T-helper 17 cell (primary cell): ENCODE measurements at places on chromosomes 11 and 22. TPM values are rescaled to one million over a fixed set of nuclear protein-coding genes. Genes with fewer than 3 reads are reported as not detected.

DNA sequence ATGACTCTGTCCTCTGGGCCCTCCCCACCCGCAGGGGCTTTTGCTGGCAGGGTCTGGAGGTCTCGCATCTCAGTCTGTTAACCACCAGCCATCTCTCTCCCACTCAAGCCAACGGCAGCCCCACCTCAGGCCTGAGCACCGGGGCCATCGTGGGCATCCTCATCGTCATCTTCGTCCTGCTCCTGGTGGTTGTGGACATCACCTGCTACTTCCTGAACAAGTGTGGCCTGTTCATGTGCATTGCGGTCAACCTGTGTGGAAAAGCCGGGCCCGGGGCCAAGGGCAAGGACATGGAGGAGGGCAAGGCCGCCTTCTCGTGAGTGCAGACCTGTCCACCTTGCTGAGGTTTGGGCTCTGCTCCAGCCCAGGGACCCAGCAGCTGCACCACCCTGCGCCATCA lies 44.3 kb upstream of the TTC12 start:
- no peak for DNase-seq

DNA sequence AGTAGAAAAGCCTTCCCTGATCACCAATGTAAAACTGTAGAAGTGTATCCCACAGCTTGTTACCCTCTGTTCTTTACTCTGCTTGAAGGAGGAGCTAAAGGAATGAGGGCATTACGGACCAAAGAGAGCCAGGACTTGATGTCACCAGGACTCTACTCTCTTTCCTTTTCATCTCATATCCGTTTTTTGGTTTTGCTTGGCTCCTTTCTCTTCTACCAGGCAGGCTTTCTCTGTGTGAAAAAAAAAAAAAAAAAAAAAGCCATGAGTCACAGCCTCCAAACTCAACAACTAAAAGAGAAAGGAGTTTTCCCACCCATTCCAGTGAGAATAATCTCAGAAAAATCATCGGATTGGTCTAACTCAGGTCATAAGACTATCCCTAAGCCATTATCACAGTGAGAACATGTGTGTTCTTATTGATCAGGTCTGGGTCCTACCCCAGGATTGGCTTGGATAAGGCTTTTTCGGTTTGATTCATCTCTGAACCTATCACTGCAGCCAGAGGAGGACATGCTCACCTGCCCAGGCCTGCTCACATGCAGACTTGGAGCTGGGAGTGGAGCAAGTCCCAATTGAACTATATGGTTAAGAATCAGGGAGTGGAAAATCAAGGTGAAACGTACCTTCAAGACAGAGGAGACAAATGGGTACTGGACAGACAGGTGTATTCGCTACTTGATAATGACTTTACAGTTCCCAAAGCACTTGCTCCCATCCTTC lies 19.4 kb upstream of the LRRC55 start:
- DNase-seq: no peak

GRCh38 chr22:42410708-42411107 lies 21.5 kb downstream of the NFAM1 start:
- DNase-seq: no peak

- DNase-seq: no peak
These were observed 632.3 kb downstream of the TBC1D22A start for GRCh38 chr22:47394504-47395440.

DNA sequence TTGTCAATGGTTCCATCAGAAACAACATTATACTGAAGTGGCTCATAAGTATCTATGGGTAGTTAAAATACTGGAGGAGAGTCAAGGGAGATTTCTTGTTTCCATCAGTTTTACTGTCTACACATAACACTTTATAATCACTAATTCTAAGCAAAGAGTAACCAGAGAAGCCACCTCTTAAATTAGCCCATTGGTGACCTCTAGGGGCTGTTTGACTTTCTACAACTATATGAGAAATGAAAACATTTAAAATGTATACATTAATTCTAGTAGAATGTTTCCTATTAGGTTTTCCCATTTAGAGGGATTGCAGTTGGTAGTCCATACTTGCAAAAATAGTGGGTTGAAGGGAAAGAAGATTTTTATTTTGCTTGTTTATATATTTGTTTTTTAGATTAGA lies 504.3 kb downstream of the FAM181B start:
- DNase-seq: no peak

DNA sequence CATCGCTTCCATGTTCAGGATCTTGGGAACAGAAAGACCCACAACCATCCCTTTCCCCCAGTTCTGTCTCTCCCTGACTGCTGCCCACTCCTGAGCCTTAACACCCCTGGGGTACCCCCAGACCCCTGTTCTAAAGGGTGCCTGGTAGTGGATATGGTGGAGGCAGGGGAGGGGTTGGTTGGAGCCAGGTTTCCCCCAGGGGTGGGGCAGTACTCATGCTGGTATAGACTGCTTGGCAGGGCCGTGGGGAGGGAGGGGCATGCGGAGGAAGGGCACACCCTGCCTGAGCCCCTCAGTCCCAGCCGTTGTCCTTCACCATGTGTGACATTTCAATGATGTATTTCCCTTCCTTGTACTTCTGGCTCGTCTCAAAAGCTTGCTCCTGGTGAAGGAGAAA lies 4.0 kb downstream of the YPEL4 start:
- DNase-seq: no peak

GRCh38 chr11:34501500-34501899 lies 12.1 kb downstream of the ELF5 start:
- no peak for DNase-seq

DNA sequence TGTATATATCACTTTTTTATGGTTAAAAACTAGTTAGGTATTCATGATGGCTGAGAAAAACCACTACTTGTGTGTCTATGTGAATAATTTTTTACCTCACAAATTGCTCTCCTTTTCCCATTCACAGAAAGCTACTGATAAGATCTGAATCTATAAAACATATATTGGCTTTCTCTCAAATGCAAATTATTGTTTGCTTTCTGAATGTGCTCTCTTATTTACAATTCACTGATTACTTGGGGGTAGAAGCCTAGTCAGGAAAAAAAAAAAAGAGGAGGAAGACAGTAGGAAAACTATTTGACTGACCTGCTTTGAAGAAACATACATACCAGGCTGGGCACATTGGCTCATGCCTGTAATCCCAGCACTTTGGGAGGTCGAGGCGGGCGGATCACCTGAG lies 20.5 kb downstream of the PGM2L1 start:
- no peak for DNase-seq

DNA sequence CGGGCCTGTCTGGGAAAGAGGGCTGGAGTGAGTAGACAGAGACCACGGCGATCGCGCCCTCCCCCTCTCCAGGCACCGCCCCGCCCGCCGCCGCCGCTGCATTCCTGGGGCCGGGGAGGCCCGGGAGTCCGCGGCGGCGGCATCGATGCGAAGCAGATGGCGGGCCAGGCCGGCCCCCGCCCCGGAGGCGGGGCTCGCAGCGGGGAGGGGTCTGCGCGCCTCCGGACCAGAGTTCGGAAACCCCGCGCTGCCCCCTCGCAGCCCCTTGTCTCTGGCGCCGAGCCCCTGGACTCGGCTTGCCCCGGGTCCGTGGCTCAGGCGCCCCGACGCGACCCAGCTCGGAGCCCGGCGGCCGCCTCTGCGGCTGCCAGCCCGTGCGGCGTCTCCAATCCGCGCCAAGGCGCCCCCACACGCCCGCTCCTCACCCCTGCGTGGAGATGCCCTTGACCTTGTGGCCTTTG lies 1.3 kb downstream of the SCARF2 start:
- DNase-seq: no peak

GRCh38 chr22:37167981-37168647 lies 18.4 kb upstream of the IL2RB start:
- DNase-seq: no peak

DNA sequence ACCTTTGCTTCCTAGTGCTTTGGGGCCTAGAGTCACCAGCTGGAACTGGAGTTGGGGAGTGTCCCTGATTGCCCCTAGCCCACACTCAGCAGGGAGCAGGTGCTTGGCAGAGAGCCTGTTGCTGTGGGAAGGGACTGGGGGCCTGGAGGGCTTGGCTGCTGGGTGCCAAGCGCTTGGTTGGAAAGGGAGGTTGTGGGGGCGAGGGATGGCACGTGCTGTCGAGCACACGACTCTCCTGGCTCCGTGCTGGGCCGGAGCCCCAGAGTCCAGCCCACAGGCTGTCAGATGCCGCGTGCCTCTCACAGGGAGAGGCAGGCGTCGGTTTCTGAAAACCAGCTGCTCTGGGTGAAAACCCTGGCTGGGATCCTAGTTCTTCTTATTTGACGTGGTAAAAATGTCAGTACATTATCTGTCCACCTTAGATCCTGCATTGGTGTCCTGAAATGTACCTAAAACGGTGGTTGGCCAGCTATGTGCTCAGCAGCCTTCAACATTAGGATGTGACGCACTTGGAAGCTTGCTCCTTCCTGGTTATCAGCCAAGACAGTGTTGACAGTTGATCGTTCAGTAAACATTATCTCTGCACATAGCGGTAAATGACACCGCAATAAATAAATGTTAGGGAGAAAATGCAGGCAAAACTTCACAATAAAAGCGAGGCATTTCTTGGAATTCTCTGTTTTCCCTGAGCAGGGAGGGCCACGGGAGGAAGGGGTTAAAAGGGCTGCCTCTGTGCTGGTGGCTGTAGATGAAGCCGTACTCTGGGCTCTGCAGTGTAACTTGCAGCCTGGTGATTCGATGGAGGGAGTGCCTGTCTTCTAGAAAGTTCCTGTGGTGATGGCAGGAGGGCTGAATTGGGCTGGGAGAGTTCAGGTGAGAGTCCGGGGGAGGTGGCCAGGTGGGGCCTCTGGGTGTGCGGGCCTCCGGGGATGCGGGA lies 29.2 kb downstream of the GRAMD4 start:
- DNase-seq: no peak

- no peak for DNase-seq
These were observed 28.1 kb downstream of the DRD4 start for GRCh38 chr11:665062-665703.

DNA sequence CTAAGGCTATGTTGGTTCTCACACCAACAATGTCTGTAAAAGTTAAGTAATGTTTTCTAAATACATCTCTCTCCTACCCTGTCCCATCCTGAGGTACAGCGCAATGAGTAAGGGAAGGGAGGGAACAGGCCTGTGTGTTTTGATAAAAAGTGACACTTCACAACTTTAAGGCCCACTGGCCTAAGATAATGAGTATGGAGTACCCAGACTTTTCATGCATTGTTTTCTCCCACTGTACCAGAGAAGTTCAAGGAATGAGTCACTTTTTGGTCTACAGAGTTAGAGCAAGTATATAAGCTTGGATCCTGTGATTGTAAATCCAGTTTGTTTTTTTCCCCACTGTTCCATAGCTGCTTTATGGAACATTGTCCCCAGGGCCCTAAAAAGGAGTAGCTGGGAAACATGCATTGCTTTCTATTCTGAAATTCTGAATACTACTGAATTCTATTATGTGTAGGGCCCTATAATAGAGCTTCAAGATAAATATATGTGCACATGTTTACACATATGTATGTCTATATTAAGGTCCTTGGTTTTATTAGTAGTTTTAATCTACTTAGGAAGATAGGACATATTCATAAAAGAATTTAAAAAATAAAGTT lies 29.8 kb downstream of the KCNE3 start:
- no peak for DNase-seq

DNA sequence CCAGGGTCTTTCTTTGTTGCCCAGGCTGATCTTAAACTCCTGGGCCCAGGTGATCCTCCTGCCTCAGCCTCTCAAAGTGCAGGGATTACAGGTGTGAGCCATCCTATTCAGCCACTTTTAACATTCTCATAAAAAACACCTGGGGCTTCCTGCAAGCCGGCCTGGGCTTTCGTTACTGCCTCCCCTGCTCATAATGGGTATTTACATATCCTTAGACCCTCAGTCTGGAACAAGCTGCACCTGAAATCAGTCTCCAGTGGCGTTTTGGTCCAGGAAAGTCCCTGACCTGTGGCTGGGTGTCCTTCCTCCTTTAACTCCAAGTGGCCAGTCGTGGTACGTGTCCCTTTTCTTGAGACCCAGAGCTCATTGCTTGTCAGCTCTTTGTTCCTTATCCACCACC lies 320.7 kb downstream of the TMEM135 start:
- no peak for DNase-seq

DNA sequence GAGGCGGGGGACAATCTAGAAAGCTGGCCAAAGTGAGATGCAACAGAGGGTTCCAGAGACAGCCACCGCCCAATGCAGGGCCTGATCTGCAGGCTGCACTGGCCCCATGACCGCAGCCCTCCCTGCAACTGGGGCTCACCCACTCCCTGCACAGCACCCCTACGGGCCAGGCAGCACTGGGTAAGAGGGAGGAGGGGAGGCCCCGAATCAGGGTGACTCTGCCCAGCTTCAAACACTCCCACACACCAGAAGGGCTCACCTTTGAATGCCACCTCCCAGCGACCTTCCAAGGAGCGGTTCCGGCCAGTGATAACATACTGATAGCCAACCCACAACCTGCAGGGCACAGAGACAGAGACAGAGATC lies 59.3 kb downstream of the DGCR2 start:
- no peak for DNase-seq

DNA sequence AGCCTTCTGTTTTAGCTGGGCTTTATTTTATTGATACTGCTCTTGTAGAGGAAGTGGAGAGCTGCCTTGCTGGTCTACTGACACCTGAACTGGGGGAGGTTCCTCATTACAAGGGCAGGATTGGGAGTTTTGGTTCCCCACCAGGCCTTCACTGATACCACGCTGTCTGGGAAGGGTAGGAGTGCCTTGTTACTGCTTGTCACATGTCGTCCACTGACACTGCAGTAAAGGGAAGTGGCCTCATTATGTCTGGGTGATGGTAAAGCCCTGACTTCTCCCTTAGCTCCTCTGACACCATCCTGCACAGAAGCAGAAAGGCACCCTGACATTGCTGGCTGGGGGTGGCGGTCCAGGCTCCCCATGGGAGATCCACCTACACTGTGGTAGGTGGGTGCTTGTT lies 38.7 kb upstream of the ELF5 start:
- no peak for DNase-seq

GRCh38 chr11:124761301-124762104 lies 587 bp downstream of the ESAM start:
- no peak for DNase-seq

- DNase-seq: no peak
These were observed 39.7 kb upstream of the ZNRF3 start for GRCh38 chr22:28843633-28844032.

GRCh38 chr22:36977947-36978660 lies 41.1 kb downstream of the TST start:
- peak; percentile 84 for DNase-seq

The OR52N5 gene
- not detected for total RNA-seq

The KDELR3 gene
- total RNA-seq: not detected

The CDC42EP1 gene
- total RNA-seq: not detected

The DDX25 gene
- total RNA-seq: not detected

The DEPDC7 gene
- total RNA-seq: 0.70 TPM

The NXPE2 gene
- not detected for total RNA-seq

The C22orf23 gene
- total RNA-seq: not detected

The SCN3B gene
- not detected for total RNA-seq
